ENCODE measurements at places on chromosomes 12 and 14.

- no peak overlapping the region for H3K27ac ChIP-seq
- DNase-seq = no peak
- H3K4me1 ChIP-seq = peaks cover 14% of the 10 kb centered on the region
- H3K36me3 ChIP-seq = no peaks in the 10 kb centered on the region
- H3K4me3 ChIP-seq = no peak overlapping the region
These were observed 186.9 kb downstream of the ALX1 start for GRCh38 chr12:85466890-85467289.

DNA sequence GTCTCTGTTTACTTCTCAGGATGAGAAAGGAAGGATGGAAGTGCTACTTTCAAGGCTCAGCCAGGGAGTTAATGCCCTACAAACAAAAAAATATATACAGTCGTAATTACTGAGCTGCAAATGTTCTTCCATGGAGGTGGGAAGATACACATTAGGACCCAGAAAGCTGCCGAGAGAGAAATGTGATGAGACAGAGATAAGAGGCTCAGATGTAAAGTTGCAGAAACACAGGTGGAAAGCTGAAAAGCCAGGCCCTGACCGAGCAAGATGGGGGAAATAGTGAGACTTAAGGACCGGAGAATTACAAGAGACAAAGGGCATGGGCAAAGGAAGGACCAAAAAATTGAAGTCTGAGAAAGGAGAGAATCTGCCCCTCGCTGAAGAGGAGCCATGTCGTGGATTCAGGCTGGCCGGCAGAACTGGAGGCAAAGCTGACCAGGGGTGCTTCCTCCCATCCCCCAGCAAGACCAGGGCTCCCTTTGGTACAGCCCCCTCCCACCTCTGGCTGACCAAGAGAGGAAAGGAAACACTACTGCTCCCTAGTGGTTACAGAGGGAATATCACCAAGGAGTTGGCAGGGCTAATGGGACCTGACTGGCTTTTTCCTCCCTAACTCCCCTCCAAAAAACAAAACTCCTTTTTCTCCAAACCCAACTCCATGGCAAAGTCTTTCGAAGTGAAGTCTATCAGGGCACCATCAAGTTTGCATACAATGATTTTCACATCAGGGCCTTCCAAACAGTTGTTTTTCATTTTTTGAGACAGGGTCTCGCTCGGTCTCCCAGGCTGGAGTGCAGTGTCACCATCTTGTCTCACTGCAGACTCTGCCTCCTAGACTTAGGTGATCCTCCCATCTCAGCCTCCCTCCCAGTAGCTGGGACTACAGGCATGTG is 12.1 kb downstream of the ZFHX2 start:
- no peaks in the 10 kb centered on the region for H3K4me1 ChIP-seq
- no peak for DNase-seq
- no peak overlapping the region for H3K4me3 ChIP-seq
- peaks cover 2% of the 10 kb centered on the region for H3K27me3 ChIP-seq
- no peaks in the 10 kb centered on the region for H3K36me3 ChIP-seq
- H3K27ac ChIP-seq = no peak overlapping the region

GRCh38 chr14:93112891-93113677 is 2.6 kb downstream of the ITPK1 start:
- peak overlapping the region; percentile 91 for H3K4me3 ChIP-seq
- no peaks in the 10 kb centered on the region for H3K27me3 ChIP-seq
- H3K4me1 ChIP-seq = peaks cover 51% of the 10 kb centered on the region
- H3K36me3 ChIP-seq = peaks cover 4% of the 10 kb centered on the region
- peak overlapping the region; percentile 75 for H3K27ac ChIP-seq

- no peak for DNase-seq
- H3K36me3 ChIP-seq = no peaks in the 10 kb centered on the region
- H3K4me3 ChIP-seq = no peak overlapping the region
- no peaks in the 10 kb centered on the region for H3K27me3 ChIP-seq
- H3K27ac ChIP-seq = no peak overlapping the region
These were observed 7.3 kb downstream of the TM7SF3 start for GRCh38 chr12:27006797-27007467.
